Forelimb muscle (tissue), 1 donor: ENCODE measurements at places on chromosomes 2 and 18.
A peak's percentile ranks its signal among the peaks of the same experiment; 100 is the strongest.

DNA sequence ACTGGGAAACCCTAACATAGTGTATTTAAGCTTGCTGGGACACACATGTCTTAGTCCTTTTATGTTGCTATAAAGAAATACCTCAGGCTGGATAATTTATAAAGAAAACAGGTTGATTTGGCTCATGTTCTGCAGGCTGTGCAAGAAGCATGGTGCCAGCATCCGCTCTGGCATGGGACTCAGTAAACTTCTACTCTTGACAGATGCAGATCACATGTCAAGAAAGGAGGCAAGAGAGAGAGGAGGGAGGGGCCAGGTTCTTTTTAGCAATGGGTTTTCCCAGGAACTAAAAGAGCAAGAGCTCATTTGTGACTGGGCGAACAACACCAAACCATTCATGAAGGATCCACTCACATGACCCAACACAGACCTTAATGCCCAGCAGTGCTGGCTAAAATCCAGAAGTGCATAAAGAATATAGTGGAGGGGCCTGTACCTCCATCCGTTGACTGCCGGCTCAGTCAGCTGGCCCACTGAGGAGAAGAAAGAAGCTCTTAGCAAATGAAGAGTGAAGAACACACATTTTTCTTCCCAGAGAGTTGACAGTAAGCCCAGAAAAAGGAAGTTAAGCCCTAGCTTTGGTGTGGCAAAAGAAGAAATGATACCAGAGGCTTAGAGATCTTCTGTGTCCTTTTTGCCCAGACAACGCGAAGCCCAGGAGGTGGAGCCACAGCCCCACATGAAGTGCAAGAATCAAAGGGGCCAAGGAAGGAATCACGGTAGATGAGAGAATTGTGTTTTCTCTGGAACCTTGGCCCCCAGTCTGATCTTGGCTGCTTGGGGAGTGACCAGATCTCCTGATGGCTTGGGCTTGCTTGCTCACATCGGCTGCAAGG lies 183.5 kb upstream of the FAM98A start:
- no peak for DNase-seq

DNA sequence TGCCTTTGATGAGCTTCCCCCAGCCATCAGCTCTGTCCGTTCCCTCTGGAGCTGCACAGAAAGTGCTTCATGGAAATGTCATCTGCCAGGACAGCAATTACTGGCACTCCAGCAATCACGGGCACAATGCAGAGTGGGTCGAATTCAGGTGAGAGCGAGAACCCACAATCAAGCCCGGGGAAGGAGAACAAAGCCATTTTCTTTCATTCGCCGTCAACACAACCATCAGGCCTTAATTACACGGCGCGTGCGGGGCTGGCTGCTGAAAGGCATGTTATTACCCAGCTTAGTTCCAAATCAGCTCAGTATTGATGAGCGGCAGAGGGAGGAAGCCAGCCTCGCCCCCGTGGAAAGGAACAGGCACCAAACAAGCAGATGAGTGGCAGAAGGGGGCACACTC lies 143.9 kb downstream of the MYT1L start:
- no peak for DNase-seq

DNA sequence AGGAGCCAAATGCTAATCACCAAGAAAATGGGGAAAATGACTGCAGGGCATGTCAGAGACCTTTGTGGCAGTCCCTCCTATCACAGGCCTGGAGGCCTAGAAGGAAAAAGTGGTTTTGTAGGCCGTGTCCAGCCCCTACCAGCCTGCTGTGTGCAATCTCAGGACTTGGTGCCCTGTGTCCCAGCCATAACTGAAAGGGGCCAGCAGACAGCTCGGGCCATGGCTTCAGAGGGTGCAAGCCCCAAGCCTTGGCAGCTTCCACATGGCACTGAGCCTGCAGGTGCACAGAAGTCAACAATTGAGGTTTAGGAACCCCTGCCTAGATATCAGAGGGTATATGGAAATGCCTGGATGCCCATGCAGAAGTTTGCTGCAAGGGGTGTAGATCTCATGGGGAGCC lies 391.2 kb upstream of the FSIP2 start:
- no peak for DNase-seq

- no peak for DNase-seq
Observed at GRCh38 chr2:65580824-65581223, 148.4 kb upstream of the SPRED2 start.

DNA sequence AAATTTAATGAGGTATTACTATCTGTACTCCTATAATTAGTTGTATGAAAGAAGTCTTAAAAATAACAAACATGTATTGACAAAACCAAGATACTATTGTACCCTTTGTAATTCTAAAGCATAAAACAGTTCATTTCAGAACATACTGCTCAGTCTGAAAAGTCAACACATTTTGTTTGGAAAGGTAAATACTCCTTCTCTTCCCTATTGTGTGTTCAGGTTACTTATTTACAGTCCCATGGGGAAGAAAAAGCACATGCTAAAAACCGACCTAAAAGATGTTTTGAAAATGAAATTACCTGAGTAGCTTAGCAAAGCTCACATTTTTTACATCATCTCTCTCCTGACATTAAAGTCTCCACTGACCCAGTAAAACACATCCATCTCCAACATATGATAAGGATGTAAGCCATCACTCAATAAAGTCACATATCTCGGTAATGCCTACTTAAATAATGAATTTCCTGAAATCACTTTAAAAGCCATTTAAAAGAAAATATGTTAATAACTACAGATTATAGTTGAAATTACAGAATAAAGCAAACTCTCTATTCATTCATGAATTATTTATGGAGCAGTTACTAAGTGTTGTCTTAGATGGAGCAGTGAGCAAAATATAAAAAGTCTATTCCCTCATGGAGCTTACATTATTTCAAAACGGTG lies 75.6 kb upstream of the FZD5 start:
- DNase-seq, result no peak

DNA sequence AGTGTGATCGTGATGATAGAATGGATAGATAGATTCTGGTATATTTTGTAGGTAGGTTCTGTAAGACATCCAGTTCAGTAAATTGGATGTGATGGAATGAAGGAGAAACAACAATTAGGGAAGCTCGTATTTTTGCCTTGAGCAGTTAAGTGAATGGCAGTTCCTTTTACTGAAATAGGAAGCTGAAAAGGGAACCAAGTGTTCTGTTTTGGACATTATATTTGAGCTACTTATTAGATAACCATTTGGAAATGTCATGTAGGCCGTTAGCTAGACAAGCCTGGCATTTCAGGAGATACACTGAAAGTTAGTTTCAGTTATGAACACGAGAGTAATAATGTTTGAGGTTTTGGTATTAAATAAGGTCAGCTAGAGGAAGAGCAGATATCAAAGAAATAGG lies 41.5 kb downstream of the MARCHF7 start:
- no peak for DNase-seq

GRCh38 chr2:15773846-15774245 lies 166.5 kb upstream of the MYCN start:
- DNase-seq, result no peak

- no peak for DNase-seq
Observed at GRCh38 chr2:74843899-74844298, 10.0 kb downstream of the HK2 start.

DNA sequence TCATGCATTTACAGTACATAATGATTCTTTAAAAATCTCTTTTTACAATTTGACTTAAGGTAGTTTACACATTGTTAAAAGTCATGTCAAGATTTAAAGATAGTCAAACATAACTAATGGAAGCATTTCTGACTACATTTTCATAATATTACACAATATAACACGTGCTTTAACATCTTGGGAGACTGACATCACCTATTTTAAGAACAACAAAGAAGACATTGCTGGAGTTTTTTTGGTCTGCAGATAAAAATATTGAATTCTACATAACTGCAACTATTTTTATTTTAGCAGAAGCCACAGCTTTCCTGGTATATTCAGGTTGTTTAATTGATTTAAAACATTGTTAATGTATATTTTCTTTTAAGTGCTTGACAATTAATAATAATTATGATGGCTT lies 65.7 kb downstream of the UBR3 start:
- no peak for DNase-seq

DNA sequence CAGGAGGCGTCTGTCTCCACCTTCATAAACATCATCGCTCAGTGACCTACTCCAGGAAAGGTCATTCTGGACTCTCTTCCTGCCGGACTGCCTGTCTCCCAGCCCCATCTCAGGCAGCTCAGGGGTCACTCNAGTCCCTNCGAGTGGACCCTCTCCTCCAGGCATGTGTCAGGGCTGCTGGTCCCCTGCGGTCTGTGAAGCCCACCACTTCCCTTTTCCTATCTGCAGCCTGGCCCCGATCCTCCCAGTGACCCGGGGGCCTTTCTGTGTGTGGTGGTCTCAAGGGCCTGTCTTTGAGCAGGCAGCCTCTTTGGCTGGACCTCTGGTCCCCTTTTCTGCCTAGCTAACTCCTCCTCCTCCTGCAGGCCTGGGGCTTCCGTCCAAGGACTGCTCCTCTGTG lies 5.9 kb upstream of the PARD6G start:
- no peak for DNase-seq

GRCh38 chr2:209638346-209638745 lies 133.3 kb upstream of the UNC80 start:
- DNase-seq, result no peak

DNA sequence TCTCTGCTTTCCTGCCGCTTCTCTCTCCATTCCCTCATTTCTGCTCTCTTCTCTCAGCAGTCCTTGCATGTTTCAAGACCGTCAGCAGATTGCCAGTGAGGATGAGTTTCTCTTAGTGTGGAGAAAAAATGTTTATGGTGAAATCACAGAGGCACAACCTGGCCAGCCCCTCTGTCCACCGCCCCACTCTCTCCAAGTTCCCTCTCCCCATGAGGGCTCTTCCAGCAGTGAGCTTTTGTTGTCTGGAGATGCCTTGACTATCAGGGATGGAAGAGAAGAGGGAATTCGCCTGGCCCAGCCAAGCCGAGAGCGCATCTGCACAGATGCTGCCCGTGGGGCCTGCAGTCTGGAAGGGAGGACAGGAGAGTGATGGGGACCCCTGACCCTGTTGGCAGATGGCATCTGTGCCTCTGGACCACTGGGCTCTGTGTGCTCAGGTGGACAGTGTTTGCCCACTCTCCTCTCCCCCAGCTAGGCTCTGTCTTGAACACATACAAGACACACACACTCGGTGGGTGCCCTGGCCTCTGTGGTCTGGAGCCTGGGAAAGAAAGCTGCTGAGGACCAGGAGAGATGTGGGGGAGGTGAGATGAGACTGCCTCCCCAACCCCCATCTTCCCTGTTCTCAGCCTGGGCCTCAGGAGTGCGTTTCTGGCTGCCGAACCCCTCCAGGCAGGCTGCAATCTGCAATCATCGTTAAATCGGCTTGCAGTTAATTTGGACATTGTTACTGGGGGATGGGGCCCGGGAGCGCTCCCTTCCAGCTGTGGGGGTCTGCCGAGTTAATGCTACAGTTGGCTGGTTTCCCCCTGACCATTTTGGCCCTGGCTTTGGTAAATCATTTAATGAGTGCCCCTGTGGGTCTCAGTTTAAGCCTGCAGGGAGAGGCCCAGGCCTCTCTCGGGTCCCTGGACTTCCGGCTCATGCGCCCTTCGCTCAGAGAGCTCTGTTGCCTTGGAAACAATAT lies 4.5 kb downstream of the ITM2C start:
- no peak for DNase-seq

DNA sequence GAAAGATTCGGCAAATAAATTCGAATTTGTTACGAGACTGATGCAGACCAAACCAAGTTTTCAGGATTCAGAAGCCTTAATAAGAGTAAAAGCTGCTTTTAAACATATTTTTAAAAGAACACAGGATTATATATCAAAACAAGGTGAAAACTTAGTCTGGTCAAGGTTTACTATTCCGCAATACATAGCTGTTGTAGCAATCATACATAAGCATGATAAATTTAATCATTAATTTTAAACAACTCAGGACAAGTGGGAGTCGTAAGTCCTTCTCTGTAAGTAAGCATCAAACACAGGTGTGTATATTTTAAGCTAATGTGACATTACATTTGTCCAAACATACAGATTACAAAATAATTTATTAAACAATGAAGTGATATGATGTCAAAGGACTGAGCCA lies 57.7 kb downstream of the PUM2 start:
- DNase-seq, result no peak

DNA sequence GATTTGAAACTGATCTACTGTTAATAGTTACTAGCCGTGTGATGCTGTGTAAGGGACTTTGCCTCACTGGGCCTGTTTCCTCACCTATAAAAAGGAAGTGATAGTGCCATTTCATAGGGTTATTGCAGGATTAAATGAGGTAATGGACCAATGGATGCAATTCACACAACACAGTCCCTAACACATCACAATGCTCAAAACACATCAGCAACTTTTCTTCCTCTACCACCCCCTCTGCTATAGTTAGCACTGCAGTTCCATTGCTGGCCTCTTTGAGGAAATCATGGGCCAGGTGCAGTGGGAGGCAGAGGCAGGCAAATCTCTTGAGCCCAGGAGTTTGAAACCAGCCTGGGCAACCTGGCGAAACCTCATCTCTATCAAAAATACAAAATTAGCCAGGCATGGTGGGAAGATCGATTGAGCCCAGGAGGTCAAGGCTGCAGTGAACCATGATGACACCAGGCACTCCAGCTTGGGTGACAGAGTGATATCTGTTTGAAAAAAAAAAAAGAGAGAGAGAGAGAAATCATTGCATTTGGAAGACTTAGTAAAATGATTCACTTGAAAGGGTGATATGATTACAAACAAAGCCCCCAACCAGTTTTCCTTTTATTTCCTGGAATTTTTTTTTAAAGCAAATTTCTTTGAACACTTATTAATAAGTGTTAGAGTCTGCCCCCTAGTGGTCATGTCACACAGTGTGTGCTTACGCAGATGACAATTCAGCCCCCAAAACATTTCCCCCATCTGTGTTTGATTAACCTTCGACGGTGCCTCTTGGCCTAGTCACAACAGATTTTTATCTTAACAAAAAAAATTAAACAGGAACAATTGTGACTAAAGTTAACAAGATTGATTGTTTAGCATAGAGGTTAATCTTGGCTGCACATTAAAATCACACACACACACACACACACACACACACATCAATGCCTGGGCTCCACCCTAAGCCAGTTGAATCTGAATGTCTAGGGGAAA lies 88.6 kb upstream of the BCL11A start:
- DNase-seq, result peak; percentile 17

DNA sequence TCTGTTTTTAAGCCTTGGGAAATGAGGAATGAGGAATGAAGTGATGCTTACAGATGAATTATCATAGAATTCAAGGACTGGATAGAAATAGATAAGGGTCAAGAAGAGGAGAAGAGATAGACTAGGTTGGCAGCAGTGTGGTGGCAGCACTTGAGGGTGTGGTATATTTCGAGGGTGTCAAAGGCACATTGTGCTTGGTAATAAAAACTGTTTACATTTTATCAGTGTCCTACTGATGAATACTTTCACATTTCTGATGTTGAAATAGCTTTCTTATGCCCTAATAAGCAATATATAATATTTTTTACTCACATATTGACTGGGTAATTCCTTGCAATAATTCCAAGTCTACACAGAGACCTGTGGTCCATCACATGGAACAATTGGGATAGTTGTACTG lies 3.4 kb downstream of the TFPI start:
- DNase-seq, result no peak

DNA sequence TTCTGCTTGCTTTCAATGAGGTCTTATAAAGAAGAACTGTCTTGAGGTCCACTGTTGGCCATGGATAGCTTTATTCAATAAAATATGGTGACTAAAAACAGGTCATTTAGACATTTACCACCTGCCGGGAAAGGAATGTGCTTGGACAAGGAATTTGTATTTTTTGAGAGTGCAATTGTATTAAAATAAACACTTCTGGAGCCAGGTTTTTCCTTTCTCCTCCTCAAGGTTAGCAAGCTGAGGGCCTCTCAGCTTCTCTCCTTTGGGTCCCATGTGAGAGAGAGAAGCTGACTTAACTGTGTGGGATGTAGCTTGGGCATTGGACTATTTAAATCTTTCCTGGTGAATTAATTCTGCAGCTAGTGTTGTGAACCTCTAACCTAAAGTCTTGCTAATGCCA lies 321.0 kb downstream of the MEIS1 start:
- no peak for DNase-seq

GRCh38 chr18:8854550-8854949 lies 149.2 kb downstream of the MTCL1 start:
- DNase-seq, result no peak
